ENCODE measurements at places on chromosomes 12 and 14.

GRCh38 chr14:29716150-29716549 is 211.5 kb downstream of the PRKD1 start:
- DNase-seq: no peak

- DNase-seq: no peak
Observed at GRCh38 chr14:38646391-38646790, 390.5 kb upstream of the CLEC14A start.

DNA sequence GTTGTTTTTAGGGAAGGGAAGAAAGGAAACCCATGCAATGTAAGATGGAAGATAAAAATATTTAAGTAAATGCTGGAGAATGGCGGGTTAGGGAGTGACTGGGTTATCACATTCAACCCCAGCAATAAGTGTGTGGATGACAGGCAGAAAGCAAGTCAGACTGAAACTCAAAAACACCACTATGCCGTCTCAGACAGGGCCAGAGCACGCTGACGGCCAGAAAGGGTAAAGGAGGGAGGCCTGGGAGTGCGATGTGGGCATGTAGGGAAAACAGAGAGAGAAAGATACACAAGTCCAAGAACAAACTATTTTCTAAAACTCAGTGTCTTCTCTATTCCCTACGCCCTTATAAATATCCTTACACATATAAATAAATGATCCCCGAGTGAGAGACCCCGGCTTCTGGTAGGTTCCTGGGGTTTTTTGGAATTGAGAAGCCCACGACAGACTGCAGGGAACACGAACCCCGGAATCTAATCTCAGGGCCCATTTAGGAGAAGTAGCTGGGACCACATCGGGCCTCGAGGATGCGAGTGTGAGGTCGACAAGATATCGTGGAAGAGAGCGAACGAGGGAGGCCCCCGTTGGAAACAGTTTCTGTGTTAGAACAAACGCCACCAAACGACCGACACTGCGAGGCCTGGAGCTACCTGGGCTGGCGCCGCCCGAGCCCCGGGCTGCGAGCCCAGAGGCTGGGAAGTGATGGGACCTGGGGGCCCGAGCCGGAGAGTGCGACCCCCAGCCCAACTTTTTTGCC is 735 bp upstream of the OTX2 start:
- no peak for DNase-seq

DNA sequence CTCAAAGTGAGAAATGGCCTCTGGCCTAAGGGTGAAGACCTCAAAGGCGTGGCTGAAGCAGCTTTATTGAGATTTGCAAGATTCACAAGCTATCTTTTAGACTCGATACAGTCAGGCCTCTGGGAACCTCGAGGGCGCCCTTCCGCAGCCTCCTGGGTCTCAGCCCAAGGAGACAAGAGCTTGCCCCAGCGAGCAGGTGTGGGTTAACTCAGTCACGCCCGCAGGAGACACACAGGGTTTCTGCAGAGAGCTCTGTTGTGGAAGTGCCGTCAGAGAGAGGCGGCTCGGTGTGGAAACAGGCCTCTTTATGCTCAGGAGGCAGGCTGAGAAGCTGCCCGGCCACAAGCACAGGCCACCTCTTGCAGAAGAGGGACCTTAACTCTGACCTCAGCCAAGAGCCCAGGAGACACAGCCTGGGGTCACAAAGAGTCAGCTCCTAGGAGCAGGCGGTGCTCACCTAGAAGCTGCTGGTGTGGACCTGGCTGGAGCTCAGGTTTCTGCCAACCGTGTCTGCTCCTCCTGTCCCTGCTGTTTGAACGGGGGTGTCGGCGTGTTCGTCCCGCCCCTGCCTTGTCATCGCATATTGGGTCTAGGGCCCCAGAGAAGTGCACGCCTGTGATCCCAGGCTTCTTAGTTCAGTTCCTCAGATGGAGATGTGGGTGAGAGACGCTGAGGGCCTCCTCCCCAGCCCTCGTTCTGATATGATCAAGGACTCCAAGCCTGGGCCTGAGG is 42.1 kb upstream of the FBRSL1 start:
- no peak for DNase-seq

GRCh38 chr12:102964872-102965271 is 7.4 kb downstream of the ASCL1 start:
- no peak for DNase-seq

DNA sequence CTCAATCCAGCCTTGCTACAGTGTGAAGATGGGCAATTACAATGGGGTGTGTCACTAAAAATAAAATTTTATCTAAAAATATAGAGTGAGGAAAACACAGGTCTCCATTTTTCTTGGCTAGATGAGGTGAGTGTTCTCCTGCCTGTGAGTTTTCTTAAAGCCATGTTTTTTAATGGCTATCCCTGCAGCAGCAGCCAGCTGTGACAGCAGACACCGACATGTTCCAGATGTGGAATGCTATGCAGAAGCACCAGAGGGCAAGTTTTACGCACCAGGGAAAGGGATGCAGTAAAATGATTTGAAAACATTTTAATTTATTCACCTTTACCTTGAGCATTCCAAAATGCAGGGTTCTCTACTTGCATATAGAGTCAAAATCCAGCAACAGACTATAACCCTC is 577.0 kb upstream of the STXBP6 start:
- DNase-seq: no peak

- no peak for DNase-seq
Observed at GRCh38 chr14:102923201-102923924, 900 bp downstream of the AMN start.

DNA sequence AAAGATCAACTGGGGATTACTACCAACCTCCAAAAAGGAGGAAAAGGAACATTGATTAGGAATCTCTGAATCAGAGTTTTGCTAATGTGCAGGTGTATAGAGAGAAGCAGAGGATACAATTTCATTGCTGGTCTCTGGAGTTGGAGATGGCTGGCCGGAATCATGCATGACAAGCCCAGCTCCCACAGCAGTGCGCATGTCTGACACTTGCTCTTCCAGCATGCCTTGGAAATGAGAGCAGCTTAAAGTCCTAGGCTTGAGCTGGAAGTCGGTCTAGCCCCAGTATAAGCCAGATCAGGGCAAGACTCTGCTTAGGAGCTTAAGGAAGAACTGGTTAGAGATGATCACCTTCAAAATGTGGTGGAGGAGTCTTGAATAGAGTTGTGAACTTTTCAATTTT is 742.8 kb downstream of the DIO2 start:
- no peak for DNase-seq

- no peak for DNase-seq
Observed at GRCh38 chr12:89927226-89927698, 218.6 kb upstream of the ATP2B1 start.

- DNase-seq: no peak
Observed at GRCh38 chr14:33561488-33562175, 389.2 kb downstream of the EGLN3 start.

DNA sequence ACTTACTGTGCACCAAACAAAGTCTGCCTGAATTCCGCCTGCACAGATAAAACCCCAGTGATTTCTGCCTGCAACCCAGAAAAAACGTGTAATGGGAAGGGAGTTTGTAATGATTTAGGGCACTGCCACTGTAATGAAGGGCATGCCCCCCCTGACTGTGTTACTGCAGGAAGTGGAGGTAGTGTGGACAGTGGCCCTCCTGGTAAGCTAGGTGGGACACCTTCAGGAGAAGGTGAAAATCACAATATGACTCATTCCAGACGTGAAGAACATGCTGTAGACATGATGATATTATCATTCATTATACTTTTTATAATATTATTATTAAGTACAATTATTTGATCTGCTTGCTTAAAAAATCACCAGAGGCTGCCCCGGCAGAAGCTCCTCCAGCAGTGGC is 59.2 kb downstream of the MAPKAPK5 start:
- no peak for DNase-seq

DNA sequence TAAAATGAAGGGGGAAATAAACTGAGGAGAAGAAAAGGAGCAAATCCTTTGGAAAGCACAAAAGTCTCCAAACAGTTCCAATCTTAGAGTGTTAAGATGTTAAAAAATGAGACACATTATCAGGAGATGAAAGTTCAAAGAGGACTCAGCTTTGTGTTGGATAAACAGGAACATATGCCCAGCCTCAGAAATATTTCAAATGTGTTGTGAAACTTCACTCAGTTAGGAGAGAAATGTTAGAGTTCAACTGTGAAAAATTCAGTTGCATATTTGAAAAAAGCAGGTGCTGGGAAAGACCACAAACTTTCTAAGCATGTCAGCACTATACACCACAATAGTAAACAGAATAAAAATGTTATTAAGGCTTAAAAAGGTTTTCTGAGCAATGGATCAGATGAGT is 136.8 kb upstream of the PRKD1 start:
- DNase-seq: no peak

Data from amniotic stem cell (primary cell).